ENCODE measurements at places on chromosomes 16 and 17.

GRCh38 chr16:30924076-30924912 is 922 bp downstream of the FBXL19 start:
- peak; percentile 12 for DNase-seq

DNA sequence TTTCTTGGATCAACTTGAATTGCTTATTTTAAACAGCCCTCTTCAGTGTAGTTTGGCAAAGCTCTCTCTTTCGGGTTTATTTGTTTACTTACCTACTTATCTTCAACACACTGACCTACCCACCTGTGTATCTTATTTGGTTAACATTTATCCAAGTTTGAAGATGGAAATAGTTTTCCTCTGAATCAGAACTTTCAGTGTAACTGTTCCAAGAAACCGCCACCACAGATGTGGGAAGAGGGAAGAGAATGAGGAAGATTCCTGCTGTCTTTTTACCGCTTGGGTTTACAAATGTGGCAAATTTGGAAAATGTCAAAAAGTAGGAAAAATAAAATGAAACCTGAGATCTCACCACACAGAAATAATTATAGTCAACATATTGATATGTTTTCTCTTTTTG is 115.8 kb downstream of the MSI2 start:
- DNase-seq, result peak; percentile 67

DNA sequence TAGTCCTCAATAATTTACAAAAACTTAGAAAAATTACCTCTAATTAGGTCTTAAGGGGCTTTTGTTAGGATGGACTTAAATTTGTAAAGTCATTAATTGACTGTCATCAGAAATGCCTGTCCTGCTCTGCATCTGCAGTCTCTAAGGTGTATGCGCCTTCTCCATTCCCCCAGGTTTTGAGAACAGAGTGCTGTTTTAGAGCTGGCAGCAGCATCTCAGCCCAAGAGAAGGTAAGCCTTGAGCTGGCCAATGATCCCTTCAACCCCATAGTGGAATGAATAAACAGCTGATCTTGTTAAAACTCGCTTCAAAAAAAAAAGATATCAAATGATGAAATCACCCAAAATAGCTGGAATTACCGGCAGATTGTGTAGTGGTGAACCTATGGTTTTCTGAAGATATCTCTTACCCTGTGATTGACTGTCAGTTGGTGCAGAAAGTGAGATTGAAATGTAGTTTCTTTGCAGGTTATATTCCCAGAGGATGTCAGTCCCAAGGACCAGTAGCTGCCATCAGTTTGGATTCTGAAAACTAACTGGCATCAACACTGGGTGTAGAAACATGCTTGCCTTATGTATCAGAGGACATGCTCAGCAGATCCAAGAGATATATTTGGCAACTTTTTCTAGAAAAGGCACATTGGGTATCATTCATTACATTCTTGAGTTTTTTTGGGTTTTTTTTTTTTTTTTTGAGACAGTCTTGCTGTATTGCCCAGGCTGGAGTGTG is 25.7 kb downstream of the TRPV2 start:
- no peak for DNase-seq

DNA sequence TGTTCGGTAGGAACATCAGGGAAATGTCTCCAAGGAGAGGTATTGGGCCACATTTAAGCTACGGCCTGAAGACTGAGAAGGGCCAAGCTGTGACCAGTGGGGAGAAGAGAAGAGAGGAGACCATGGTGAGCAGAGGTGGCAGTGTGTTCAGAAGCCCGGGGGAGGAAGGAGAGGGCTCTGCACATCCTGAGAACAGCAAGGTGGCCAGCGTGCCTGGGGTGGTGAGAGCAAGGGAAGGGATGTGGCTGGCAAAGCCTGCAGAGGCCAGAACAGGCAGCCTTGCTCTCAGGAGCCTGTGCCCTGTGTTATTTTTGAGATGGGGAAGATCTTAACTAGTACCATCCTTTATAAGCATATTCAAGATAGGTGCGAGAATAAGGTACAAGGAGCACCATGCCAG is 933.5 kb upstream of the EEF2KMT start:
- DNase-seq, result no peak

- DNase-seq, result no peak
Measured at GRCh38 chr16:57838161-57838560, 35.9 kb upstream of the KIFC3 start.

- peak; percentile 84 for DNase-seq
Measured at GRCh38 chr16:70805380-70805779, 4.4 kb upstream of the VAC14 start.
